ENCODE measurements at places on chromosomes 11 and 22. TPM values are rescaled to one million over a fixed set of nuclear protein-coding genes. Genes with fewer than 3 reads are reported as not detected.
A peak's percentile ranks its signal among the peaks of the same experiment; 100 is the strongest.

GRCh38 chr11:74373382-74373781, 24.9 kb downstream of the PGM2L1 start:
- no peak for ATAC-seq

DNA sequence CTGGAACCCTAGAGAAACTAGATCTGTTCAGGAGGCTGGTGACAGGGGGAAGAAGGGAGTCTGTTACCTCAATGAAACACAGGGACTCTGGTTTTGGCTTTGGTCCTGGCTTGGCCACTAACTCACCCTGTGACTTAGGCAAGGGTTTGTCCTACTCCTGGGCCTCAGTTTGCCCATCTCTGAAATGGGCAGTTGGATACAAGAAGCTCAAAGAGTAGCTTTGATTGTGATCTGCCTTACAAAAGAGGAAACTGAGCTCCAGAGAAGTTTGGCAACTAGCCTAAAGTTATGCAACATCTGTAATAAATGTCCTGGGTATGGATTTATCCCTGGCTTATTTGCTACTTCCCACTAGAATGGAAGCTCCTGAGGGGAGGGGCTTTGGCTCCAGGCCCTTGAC, 24.0 kb upstream of the LMO1 start:
- peak; percentile 5 for ATAC-seq

GRCh38 chr11:126048197-126048596, 14.5 kb downstream of the CDON start:
- ATAC-seq: no peak

- ATAC-seq: no peak
These were observed 578.5 kb downstream of the BUD13 start for GRCh38 chr11:116194156-116194904.

- ATAC-seq: no peak
These were observed 7.0 kb downstream of the CCND1 start for GRCh38 chr11:69647761-69648497.

- ATAC-seq: no peak
These were observed 2.1 kb downstream of the LGALS12 start for GRCh38 chr11:63508009-63508408.

- ATAC-seq: peak; percentile 27
These were observed 77.9 kb upstream of the OR5AK2 start for GRCh38 chr11:56910785-56911184.

The CALCB gene
- total RNA-seq: not detected

GRCh38 chr22:48346911-48347310, 1480.8 kb downstream of the BRD1 start:
- no peak for ATAC-seq

The CDC42EP2 gene
- total RNA-seq: 0.92 TPM

- peak; percentile 93 for ATAC-seq
These were observed 31.0 kb downstream of the MCM5 start for GRCh38 chr22:35430897-35431322.

The ZMAT5 gene
- 21.1 TPM for total RNA-seq

GRCh38 chr11:21582791-21583190, 610.1 kb upstream of the ANO5 start:
- ATAC-seq: no peak

- ATAC-seq: no peak
These were observed 194.7 kb downstream of the OR4A47 start for GRCh38 chr11:48683226-48683720.

DNA sequence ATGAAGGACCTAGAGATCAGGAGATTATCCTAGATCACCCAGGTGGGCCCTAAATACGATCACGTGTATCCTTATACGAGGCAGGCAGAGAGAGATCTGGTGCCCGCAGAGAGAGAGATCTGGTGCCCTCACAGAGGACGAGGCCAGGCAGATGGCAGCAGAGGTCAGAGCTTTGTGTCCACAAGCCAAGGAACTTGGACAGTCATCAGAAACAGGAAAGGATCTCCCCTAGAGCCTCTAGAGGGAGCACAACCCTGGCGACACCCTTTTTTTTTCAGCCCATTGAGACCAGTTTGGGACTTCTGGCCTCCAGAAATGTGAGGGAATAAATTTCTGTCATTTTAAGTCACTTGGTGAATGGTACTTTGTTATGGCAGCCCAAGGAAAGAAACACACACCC, 25.5 kb upstream of the TIMP3 start:
- no peak for ATAC-seq

GRCh38 chr11:109062445-109062844, 359.5 kb upstream of the C11orf87 start:
- ATAC-seq: no peak

GRCh38 chr11:122367809-122368231, 251.8 kb upstream of the BLID start:
- ATAC-seq: peak; percentile 48

The MS4A12 gene
- not detected for total RNA-seq

The PYGM gene
- total RNA-seq: 0.44 TPM

DNA sequence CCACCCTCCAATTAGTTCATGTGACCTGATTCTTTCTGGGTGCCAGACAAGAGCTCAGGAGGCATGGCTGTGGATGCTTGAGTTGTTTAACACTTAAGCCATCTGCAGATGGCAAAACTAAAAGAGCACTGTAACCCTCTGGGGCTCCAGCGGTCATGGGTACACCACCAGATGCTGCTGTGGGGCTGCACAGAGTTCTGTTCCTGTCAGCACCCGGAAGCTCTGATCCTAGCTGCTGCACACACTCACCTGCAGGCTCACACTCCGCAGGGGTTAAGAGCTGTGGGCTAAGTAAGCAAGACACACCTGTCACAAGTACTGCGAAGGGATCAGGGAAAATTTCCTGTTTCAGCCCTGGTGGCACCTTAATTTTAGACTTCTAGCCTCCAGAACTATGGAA, 307.8 kb downstream of the C11orf87 start:
- no peak for ATAC-seq

GRCh38 chr11:38456371-38456770, 1858.3 kb upstream of the RAG2 start:
- ATAC-seq: no peak

- peak; percentile 6 for ATAC-seq
These were observed 34.3 kb downstream of the RCOR2 start for GRCh38 chr11:63882555-63883242.

The LSP1 gene
- 18.8 TPM for total RNA-seq

The TRIM49 gene
- total RNA-seq: not detected

DNA sequence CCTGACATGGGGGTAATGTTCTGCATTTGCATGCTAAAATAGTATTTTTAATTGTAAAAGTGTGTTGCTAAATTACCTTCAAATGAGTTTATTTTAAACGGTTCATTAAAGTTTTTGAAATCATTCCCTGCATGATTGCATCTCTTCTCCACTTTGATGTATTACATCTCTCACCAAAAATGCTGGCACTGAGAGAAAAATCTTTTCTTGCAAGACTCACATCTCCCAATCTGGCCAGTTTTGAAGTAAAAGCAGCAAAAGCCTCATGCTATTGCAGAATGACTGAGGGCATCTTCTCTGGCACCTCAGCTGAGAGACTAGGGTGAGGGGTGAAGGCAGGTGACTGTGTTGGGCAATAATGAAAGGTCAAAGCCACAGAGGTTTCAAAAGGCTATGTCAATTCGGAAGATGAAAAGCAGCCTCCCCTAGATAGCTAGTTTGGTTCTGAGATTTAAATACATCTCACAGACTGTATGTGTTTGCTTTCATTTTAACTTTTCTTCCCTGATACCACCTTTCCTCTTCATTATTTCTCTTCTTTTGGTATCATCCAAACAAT, 292.2 kb upstream of the RAG2 start:
- ATAC-seq: no peak

GRCh38 chr11:14253421-14253820, 105.6 kb downstream of the RRAS2 start:
- ATAC-seq: no peak

The SLCO2B1 gene
- 9.7 TPM for total RNA-seq

The DDB1 gene
- total RNA-seq: 130 TPM

DNA sequence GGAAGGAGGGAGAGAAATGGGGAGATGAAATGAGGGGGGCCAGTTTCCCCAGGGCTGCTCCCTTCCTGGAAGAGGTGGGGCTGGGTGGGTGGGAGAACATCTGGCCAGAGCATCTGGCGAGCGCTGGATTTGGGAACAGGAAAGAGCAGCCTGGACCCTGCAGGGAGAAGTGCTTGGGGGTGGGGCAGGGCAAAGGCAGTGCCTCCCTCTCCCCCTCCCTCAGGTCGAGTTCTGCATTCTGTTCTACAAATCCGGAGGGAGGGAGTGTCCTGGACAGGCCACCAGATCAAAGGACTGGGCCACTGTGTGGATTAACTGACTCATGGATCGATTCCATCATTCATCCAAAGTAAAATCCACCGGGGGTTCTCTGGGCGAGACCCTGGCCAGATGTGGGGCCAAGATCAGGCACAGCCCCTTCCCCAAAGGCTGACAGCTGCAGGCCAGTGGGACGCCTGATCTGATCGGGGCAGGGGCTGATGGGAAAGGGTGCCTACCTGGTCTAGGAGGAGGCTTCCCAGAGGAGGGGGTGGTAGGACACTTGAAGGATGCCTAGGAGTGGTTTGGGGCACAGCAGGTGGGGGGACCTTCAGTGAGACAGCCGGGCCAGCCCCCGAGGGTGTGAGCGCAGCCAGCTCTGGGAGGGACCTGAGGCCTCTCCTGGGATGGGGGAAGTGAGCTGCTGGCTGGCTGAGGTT, 57.5 kb downstream of the CACNA1I start:
- ATAC-seq: no peak

The MS4A15 gene
- total RNA-seq: not detected

- ATAC-seq: no peak
These were observed 33.2 kb upstream of the BRSK2 start for GRCh38 chr11:1356478-1356960.

The SLC22A12 gene
- total RNA-seq: not detected

The BTG4 gene
- not detected for total RNA-seq

GRCh38 chr11:36566407-36567053, 1.3 kb upstream of the RAG1 start:
- ATAC-seq: no peak

- peak; percentile 35 for ATAC-seq
These were observed 112.0 kb upstream of the ARHGAP42 start for GRCh38 chr11:100574894-100575769.

The TEAD1 gene
- total RNA-seq: 35.3 TPM

The DCDC1 gene
- total RNA-seq: not detected

DNA sequence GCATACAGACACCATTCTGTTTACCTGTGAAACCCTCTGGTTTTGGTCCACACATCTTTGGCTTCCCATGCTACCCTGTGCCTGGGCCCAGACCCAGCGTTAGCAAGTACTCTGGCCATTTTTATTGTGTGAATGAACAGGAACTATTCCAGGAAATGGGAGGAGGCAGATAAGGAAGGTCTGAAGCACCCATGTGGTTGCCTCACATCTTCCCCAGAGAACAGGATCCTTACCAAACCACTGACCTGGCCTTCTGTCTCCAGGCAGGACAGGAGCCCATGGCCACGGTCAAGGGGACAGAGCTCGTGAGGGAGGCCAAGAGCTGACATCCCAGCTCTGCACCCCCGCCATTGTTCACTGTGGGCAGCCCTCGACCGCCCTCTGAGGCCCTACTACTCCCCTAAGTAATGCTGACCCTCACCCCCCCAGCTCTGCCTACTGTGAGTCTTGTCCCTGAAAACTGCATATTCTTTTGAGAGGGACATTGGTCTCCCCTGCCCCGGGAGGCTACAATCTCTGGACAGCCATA, 97.7 kb upstream of the TP53I11 start:
- no peak for ATAC-seq

- ATAC-seq: no peak
These were observed 80.3 kb downstream of the ALX4 start for GRCh38 chr11:44229624-44230023.

DNA sequence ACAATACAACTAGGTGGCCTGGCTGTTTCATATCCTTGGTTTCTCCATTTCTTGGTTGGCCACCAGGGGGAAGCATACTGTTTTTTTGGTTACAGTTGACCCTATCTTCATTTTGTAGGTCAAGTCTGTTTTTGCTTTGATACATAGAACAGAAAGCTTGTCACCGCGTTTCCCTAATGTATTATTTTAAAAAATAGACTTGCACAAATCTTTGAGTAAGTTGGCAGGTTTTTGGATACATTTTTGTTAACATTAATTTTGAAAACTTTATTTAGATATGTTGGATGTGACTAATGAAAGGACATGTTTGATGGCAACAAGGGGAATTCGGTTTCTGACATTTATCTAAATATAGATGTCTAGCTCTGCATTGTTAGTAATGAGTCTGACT, 3.0 kb downstream of the NCR3LG1 start:
- ATAC-seq: peak; percentile 49

DNA sequence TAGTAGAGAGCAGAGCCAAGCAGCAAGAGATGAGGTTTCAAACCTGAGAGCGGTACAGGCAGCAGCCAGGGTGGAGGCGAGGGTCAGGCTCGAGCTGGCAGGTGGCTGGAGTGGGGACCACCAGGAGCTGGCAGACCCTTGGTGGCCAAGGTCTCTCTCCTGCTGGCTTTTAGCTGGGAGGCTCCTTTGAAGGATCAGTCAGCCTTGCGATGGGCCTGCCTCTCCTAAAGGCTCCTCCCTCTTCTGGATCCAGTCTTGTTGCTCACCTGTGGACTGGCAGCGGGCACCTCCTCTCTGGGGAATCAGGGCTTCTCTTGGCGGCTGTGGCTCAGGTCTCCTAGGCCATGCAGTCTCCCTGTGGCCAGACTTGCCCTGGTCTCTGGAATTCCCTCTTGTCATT, 24.8 kb downstream of the TPST2 start:
- ATAC-seq: peak; percentile 61

DNA sequence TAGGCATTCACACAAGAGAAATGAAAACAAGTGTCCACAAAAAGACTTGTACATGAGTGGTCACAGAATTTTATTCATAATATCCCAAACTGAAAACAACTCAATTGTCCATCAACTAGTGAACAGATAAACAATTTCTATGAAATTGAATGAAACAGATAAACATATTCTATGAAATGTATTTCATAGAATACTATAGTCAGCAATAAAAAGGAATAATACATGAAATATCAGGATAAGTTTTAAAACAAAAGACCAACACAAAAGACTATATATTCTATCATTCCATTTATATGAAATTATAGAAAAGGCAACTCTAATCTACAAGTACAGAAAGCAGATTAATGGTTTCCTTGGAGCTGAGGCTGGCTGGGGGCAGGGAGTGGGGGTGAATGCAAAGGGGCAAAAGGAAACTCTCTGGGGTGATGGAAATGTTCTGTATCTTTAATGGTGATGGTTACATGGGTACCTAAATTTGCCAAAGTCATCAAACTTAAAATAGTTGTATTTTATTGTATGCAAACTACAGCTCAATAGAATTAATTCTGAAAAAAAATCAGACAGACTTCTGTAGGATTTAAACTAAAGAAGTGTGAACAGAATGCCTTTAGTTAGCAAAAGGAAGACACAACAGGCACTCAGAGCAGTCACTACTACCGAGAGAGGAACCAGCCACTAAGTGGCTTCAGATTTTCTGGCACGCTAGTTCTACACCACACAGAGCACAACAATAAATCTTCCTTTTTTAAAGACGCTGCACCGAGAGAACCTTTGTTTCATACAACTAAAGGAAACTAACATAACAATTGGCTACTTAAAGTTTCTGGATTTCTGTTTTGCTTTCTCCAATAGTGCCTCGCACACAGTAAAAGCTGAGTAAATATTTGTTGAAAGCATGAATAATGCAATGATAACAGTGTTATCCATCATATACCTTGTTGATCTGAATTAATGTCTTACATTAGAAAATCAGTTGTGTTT, 15.4 kb downstream of the CCDC34 start:
- no peak for ATAC-seq

GRCh38 chr11:126350836-126351235, 4.7 kb upstream of the ST3GAL4 start:
- no peak for ATAC-seq

GRCh38 chr22:39419096-39419495, 19.5 kb downstream of the TAB1 start:
- no peak for ATAC-seq

- ATAC-seq: no peak
These were observed 4.9 kb downstream of the TBRG1 start for GRCh38 chr11:124627546-124627945.

GRCh38 chr11:21634956-21635355, 557.9 kb upstream of the ANO5 start:
- no peak for ATAC-seq
